ENCODE measurements at places on chromosomes 12 and 14.

DNA sequence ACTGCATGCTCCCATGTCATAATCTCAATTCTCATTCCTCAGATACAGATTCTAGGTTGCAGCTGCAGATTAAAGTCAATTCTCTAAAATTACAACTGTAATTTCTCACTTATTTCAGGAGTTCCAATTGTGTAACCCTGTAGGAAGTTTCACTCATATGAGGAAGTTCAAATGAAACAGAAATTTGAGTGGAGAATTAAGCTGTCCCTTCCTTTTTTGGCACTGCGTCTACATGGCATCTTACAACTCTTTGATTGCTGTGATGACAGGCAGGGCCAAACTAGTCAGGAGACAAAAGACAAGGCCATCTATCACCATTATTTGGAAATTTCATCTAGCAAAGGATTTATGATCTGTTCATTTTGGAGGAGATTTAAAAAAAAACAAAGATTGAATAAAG lies 13.3 kb upstream of the GRIP1 start:
- no peak for DNase-seq

DNA sequence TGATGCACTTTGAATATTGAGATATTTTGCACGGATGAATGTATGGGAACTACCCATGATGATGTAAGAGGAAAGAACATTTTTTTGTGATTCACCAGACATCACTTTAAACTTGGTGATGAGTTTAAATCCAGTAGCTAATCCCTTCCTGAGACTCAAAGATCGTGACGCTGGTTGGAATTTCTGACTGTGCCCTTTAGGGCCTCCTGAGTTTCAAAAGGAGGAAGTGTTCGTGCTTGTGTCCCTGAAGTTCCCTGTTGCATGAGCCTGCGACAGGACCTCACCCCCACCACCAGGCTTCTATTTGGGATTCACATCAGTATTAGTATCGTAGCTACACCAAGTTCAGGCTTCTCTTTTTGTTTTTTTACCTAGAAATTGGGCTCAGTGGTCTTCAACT lies 18.6 kb upstream of the RIN3 start:
- DNase-seq = no peak

- DNase-seq = no peak
Observed at GRCh38 chr14:56138928-56139327, 20.7 kb downstream of the PELI2 start.

DNA sequence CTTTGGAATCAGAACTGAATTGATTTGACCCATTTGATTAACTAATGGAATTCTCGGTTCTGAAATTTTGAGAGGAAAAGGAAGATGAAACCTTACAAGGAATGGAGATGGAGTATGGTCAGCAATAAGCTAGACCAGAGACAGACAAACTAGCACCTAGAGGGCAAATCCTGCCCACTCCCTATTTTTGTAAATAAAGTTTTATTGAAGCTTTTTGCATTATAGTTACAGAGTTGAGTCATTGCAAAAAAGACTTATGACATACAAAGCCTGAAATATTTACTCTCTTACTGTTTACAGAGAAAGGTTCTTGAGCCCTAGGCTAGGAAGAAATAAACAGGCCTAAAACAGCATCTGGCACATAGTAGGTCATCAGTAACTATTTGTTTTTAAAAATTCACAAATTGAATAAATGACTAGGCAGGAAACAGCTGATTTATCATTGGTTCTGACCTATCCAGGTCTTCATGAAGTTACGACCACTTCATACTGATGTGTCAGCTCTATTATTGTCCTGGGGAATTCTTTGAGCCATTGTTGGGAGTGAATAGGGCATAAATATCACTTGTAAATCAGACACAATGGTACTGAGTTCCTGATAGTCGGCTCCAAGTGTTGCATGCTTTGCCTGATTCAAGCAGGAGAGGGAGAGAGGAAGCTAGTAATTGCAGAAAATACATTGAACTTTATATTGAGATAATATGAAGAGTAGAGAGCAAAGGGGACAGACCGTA lies 14.6 kb upstream of the STAB2 start:
- no peak for DNase-seq

- DNase-seq = no peak
Observed at GRCh38 chr14:68182492-68182891, 362.9 kb downstream of the RAD51B start.

GRCh38 chr12:107014055-107014454 lies 27.1 kb upstream of the MTERF2 start:
- peak; percentile 62 for DNase-seq

GRCh38 chr12:22974865-22975264 lies 349.9 kb downstream of the ETNK1 start:
- DNase-seq = no peak

DNA sequence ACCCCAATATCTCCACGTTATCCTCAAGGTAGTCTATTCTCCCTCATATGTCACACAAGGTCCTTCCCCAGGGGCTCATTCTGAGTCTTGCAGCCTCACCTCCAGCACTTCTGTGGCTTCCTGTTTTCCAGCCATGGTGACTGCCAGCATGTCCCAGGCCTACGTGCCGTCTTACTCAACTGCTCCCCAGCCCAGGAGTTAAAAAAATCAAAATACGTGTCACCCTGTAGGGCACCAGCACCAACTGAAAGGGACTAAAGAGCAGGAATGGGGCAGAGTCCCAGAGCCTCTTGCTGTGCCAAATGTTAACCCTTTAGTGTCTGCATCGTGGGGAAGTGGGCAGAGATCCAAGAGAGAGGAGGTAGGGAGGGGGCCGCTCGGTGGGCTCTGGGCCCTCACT lies 37.0 kb upstream of the MED13L start:
- DNase-seq = no peak

- no peak for DNase-seq
Observed at GRCh38 chr14:39426605-39427004, 5.6 kb downstream of the FBXO33 start.

GRCh38 chr12:113778432-113779132 lies 187.5 kb downstream of the RBM19 start:
- DNase-seq = no peak

DNA sequence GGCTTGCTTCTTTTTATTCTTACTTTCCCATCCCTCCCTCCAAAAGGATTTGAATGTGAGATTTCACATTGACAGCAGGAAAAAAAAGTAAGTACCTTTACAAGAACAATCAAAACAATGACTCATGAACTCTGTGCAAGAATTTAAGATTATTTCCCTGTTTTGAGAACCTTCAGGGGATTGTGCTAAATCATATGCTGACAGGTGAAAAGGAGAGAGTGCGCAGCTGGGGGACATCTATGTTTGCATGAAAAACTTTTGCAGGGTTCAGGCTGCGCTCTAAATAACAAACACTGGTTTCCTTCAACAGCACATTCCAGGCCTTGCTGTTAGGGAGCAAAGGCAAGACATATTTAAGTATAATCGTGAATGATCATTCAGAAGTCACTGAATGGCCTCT lies 27.3 kb downstream of the RERG start:
- DNase-seq = no peak

DNA sequence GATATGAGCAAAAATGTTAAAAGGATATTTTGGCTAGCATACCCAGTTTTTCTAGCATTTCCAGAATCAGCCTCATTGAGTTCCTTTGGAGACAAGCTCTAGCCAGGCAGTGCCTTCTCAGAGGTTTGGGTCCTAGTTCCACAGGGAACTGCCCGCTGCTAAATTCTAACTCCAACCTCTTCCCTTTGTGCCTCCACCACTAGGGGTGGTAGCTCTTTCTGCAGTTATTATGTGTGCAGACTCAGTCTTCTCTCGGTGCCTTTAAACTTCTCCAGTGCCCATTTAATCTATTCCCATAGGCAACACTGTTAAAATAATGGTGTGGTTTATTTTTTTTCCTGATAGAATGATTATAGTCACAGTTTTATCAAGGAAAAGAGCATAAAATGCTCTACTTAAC lies 21.5 kb upstream of the SLC25A3 start:
- DNase-seq = no peak

- no peak for DNase-seq
Observed at GRCh38 chr12:8096281-8096915, 14.3 kb downstream of the NECAP1 start.

- DNase-seq = no peak
Observed at GRCh38 chr12:132143336-132144071, 615 bp downstream of the DDX51 start.

- DNase-seq = peak; percentile 33
Observed at GRCh38 chr12:53063708-53064612, 14.1 kb downstream of the TNS2 start.

DNA sequence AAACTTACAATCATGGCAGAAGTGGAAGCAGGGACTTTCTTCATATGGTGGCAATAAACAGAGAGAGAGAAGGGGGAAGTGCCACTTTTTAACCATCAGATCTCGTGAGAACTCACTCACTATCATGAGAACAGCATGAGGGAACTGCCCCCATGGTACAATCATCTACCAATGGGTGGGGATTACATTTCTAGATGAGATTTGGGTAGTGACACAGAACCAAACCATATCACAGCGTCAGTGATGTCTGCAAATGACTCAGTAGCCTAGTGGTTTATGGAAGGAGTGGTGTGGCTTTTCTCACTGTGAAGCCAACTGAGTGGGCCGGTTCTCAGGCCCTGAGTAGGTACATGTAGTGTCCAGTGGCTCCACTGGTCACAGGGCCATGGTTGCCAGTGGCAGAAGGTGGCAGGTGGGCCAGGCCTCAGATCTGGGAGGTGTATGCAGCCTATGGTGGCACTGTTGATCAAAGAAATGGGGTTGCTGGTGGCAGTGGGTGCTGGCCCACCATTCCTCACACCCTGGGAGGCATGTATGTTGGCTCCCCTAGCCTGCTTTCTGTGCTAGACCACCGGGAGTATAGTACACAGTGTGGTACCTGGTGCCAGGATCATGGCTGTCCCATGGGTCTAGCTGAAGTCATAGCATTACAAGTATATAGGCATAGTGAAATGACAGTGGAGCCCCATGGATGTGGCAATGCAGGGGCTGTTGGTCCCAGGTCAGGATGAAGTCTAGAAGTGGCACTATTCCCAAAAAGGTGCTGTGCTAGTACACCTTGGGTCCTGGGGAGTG lies 191.9 kb downstream of the NUBPL start:
- DNase-seq = no peak

- peak; percentile 85 for DNase-seq
Observed at GRCh38 chr14:70045844-70046535, 142.8 kb downstream of the SLC8A3 start.

- DNase-seq = no peak
Observed at GRCh38 chr12:94242901-94243300, 94.5 kb downstream of the PLXNC1 start.

- no peak for DNase-seq
Observed at GRCh38 chr14:74784634-74785033, 21.5 kb downstream of the YLPM1 start.

- no peak for DNase-seq
Observed at GRCh38 chr12:19608039-19608438, 168.7 kb downstream of the AEBP2 start.

GRCh38 chr12:68915055-68915454 lies 17.9 kb downstream of the CPM start:
- no peak for DNase-seq

DNA sequence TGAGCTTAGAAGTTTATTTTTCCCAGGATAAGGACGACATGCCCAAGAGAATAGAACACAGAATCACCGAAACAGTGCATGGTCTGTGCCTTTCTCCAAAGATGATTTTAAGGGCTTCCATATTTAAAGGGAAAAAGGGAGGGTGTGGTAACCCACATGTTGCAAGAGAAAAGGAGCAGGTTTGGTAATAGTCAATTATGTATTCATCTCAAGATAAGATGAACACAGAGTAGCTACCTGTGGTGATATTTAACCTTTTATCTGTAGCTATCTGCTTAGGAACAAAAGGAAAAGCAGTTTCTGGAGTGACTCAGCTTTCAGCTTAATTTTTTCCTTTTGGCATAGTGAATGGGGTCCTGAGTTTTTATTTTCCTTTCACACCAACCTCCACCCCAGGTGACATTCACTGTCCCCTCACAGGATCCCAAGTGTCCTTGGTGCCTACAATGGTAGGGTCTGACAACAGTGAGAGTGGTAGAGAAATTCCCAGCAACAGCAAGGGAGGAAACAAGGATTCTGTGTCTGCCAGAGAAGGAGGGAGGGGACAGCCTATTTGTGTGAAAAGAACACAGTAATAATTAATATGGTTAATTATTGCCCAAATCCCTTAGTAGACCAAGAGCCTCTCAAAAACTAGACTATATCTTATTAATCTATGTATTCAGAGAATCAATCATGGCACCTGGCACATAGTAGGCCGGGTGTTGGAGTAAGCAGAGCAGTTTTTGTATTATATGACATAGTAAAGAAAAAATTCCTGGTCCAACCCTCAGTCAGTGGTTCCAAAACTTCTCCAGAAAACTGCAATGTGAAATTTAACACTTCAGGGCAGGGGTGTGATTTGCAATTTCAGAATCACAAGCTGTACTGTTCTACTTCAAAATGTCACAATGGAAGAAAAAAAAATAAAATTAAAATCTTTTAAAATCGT lies 154.5 kb downstream of the PHLDA1 start:
- no peak for DNase-seq

- no peak for DNase-seq
Observed at GRCh38 chr12:50720085-50720484, 43.8 kb upstream of the ATF1 start.

DNA sequence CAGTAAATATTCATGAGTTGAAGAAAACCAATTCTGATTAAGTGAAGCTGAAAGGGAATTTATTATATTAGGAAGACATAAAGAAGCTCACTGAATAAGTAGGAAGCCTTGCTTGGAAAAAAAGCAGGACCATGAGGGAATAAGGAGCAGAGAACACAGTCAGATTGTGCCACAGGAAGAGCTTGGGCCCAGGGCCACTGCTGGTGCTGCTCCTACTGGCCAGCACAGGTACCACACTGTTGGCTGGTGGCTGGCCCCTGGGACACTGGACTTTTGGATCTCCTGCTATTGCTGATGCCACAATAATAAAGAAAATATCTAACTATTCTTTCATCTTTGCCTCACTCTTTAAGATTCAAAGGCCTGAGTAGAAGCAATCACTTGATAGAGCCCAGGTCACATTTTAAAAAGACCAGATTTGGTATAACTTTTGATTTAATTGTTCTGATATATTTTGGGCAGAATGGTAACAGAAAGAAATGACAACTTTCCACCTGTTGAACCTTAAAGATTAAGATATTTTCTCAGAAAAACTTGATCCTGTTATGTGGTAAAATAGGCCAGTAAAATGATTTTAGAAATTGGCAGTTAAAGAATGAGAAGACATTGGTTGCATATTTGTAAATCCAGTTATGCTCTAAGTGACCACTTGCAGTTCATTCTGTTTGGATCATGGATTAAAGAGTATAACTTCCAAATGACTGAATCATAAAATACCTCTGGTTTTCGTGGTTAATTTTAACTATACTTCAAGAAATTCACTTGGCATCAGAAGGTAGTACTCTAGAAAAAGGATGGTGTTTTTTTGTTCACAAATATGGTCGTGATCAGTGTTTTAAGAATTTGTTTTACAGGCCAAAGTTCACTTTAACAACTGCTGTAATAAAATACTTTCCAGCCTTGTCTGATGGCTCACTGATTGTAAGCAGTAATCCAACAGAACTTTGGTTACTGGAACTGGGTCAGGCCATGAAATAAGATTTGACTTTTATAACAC lies 68.3 kb downstream of the DERA start:
- peak; percentile 33 for DNase-seq

- no peak for DNase-seq
Observed at GRCh38 chr12:30753233-30753632, 1.5 kb downstream of the CAPRIN2 start.

GRCh38 chr12:89353188-89353822 lies 1.0 kb upstream of the DUSP6 start:
- peak; percentile 78 for DNase-seq

GRCh38 chr12:117470804-117471203 lies 109.4 kb upstream of the NOS1 start:
- DNase-seq = no peak

GRCh38 chr12:47752552-47752951 lies 6.1 kb downstream of the RAPGEF3 start:
- DNase-seq = no peak

All from colonic mucosa (tissue), 4 donors.